ENCODE measurements at places on chromosomes 2 and 18.

- no peak for DNase-seq
Observed at GRCh38 chr2:70988151-70988550, 6.5 kb downstream of the TEX261 start.

DNA sequence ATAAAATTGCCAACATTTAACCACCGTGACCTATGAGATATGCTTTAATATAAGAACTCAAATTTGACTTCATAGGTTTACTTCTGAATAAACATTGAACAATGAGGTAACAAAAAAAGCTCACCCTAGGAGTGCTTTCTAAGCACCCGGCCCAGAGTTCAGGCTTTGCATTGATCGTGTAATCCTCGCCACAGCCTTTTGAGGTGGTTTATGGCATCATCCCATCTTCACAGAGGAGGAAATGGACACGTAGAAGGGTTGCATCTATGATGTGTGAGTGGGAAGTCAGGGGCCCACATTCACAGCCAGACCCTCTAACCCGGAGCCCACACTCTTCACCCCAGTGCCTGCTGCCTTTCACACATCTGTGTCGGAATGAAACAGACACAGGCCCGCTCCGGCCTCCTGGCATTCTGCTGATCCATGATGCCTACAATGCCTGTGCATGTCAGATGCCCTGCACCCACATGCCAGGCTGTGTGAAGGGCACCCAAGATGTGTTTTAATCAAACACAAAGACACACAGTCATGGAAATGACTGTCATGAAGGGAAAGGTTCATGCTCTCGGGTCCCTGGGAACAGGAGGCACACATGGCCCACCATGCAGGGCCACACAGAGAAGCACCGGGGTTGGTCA, 48.6 kb upstream of the RPL31 start:
- DNase-seq = no peak

GRCh38 chr2:215019521-215020145, 118.8 kb downstream of the ABCA12 start:
- DNase-seq = no peak

- DNase-seq = peak; percentile 84
Observed at GRCh38 chr2:33370636-33371265, 105.7 kb upstream of the RASGRP3 start.

GRCh38 chr18:57579934-57580333, 6.6 kb downstream of the FECH start:
- DNase-seq = no peak

DNA sequence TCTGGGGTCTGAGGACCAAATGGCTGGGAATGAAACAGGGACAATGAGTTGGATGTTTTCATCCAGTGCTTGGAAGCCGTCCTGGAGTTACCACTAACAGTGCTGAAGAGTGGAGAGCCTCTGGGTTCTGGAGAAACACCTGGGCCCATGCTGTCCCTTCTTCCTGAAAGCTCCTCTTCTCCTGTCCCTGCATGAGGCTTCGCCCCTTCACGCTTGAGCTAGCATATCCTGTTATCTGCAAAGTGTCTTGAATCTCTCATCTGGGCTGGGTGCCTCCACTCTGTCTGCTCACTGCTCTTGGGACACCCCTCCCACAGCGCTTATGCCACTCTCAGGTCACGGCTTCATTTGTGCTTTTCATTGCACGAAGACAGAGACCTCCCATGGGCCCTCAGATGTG, 154.5 kb downstream of the MYCN start:
- DNase-seq = no peak

DNA sequence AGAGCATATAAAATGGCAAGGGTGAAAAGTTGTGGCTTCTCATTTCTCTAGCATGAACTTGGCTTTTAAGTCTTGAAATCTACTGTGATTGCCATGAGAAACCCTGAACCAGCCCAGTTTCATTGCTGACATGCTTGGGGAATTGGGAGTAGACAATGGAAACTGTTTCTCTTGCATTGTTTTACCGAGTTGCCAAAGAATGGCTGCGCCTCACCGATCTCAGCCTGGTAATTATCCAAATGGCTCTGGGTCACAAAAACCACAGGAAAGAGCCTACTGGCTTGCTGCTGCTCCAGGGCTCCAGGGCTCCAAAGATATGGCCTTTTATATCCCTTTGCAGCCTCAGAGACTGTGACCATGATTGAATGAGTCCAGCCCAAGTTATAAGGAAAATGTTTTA, 310.4 kb upstream of the NT5C1B start:
- no peak for DNase-seq

DNA sequence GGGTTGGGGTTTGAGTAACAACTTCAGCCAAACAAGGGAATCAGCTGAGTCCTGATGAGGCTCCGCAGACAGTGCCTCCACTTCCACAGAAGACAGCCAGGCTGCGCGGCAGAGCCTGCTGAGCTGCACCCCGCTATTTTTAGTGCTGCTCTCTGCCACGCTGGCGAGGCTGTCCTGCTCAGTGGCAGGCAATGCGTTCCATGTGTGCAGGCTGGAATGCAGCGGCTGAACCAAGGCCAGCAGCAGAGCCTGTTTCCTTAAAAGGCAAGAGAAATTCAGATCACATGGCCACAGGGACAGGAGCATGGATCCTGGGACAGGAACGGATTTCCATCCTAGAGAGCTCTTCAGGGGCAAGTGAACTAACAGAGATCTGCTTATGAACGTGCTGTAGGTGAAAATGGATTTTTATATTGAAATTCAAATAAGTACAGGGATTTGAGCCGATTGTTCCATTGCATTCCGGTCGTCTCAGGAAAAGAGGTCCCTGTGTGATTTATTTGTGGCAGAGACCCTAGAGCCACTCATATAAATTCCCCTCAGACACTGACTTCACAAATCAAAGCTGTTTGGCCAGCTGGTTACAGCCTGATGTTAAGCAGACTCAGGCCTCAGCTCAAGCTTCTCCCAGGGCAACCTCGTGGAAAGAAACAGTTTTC, 98.7 kb downstream of the COL6A3 start:
- DNase-seq = peak; percentile 99

DNA sequence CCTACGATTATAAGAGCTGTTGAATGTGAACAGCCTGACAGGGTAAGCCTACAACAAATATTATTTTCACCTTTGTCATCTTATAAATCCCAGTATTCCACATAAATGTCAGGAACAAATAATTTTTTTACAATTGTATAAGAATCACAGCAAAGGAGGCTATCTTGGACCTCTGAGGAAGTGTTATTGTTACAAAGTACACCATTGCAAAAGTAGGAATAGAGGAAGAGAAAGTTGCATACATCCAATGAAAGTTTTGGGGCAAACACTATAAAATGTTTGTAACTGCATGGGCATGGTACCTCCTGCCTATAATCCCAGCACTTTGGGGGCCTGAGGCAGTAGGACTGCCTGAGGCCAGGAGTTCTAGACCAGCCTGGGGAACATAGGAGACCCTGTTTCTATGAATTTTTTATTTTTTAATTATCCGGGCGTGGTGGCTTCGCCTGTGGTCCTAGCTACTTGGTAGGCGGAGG, 715 bp upstream of the MEMO1 start:
- no peak for DNase-seq

DNA sequence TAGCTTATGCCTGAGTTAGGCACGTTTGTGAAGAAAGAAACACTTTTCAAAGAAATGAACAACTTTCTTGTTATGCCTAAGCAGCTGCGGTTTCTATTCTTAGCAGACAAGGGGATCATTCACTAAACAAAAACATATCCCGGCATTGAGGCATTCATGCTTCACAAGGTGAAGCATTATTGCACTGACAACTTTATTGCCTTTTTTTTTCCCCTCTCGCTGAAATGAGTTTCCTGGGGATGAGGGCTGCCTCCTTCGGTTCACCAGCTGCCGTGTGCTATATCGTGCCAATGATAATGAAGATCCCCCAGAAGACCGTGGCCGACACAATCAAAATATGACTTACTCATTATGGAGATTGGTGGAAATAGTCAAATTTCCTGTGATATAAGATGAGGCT, 288.2 kb upstream of the ST6GAL2 start:
- DNase-seq = peak; percentile 21

DNA sequence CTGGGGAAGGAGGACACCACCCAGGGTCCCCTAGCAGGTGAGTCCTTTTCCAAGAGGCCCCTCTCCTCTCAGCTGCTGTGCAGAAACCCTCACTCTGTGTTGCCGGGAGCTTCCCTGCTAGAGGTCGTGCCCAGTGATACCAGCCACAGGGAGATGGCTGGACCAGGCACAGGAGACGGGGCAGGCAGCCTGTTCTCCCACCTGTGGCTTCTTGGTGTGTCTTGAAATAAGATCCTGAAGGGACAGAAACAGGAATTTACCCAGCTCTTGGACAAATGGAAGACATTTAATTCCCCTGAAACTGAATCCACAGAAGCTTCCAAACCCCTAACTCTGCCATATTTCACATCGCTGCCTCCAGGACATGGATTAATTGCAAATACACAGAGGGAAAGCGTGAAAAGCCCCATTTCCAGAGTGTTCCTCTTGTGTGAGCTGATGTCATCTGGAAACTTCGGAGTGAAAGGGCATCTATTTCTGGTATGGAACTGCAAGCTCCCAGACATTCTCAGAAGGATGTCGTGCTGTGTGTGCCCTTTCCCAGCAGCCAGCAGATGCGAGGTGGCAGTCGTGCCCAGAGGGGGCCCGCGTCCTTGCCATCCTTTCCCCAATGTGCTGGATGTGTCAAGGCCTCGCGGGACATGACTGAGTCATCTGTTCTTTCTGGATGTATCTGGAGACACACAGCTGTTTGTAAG, 177.7 kb downstream of the SEPTIN10 start:
- DNase-seq = peak; percentile 45

DNA sequence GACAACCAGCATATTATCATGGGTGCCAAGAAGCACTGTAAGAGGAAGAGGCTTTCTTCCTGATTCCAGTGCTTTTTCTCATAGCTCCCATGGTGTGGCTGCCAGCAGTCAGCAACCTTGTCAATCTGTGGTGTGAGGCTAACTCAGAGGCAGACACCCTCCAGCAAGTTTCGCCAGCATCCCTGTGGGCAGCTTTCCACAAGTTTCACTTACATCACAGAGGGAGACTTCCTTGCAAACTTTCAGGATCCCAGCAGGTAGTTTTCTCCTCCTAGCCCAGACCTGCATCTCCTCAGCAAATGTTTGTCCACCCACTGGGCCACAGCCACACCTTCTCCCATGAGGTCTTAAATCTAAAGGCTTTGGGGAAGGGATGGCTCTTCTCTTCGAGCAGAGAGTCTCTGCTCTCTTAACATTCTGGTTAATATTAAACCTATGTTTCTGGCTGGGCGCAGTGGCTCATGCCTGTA, 9.1 kb downstream of the DNAH7 start:
- no peak for DNase-seq

- no peak for DNase-seq
Observed at GRCh38 chr2:241340631-241341163, 15.4 kb upstream of the FARP2 start.

DNA sequence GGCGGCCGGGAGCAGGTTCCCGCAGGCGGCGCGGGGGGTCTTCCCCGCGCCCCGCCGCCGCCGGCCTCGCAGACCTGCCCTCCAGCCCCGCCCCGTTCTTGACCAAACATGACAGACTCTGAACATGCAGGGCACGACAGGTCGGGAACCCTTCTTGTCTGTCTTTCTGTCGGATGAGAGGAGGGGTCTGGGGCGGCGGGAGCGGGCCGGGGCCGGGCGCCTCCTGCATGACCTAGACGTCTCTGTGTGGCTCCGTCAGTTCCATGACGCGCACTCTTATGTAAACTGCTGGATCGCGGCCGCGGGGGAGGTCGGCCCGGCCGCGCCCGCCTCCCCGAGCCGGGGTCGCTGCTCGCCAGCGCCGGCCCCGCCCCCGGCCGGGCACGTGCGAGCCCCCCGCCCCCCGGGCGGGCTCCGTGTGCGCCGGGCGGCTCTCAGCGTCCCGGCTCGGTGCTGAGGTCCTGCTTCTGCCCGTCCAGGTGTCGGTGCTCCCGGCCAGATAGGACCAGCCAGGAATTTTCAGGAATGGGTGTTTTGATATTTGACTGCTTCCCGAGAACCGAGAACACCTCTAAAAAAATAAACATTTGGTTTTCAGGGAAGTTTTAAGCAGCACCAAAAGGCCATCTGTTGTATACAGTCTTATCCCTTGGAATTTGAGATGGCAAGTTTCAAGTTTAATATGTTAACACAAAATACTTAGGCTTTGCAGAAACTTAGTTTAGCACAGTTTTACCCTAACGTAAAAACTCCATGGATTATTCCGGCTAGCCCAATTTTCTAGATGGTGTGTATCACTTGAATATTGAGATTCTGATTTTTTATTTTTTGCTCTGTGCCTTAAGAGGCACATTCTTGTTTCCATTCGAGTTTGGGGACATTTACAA, 733 bp downstream of the ZC3H6 start:
- peak; percentile 85 for DNase-seq

- DNase-seq = no peak
Observed at GRCh38 chr2:225296951-225297350, 102.6 kb upstream of the NYAP2 start.

- DNase-seq = peak; percentile 65
Observed at GRCh38 chr18:45291621-45292615, 323.4 kb upstream of the SLC14A2 start.

DNA sequence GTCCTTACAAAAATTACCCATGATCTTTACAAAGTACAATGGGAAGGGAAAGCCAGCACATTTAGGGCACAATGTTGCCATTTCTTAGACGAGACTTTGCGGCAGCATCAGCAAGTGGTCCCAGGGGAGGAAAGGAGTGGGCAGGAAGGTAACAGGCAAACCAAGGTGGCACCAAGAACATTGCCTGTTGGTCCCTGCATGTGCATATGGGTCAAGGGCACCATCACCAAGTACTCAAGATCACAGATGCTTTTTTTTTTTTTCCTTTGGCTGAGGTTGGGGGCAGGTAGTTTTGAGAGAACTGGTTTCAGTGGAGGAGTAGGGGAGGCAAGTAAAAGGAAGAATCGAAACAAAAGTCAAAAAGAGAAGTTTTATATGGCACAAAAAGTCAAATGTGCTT, 752 bp upstream of the CYTIP start:
- DNase-seq = no peak

GRCh38 chr2:8152392-8153257, 529.2 kb upstream of the ID2 start:
- no peak for DNase-seq

- DNase-seq = no peak
Observed at GRCh38 chr2:196466581-196466980, 172.9 kb upstream of the CCDC150 start.

DNA sequence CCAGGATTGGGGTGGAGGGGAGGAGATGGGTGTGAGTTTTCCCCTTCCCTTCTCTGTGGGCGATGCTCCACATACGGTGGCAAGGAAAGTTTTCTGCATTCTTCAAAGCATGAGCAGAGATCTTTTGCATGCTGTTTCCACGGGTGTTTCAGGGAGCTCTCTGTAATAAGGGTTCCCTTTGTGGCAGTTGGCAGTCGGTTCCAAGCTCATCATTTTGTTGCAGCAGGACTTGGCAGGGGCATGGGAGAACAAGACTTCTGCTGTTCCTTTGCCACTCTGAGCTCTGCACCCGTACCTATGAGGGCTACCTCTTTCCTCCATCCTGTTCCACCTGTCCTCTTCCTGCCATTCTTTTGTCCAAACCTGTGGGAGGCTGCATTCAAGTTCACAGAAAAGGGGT, 71.3 kb upstream of the SPRED2 start:
- no peak for DNase-seq

DNA sequence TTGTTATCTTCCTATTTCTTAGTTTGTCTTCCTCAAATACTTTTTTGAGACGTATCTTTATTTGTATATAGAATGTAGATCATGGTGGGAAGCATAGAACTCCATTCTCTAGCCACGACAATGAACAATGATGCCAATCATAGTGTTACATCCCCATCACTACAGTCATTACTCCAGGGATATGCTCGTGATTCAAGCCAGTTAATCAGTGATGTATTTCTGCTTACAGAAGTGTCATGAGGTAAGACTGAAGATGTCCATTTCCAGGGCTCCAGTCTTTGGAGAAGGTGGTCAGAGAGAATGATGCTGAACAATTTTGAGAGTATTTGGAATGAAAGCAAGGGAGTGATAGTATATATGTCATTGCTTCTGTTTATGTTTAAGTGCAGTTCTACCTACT, 777.2 kb upstream of the TMEFF2 start:
- no peak for DNase-seq

Measured in fibroblast of skin of right quadriceps (primary cell).